ENCODE measurements at places on chromosomes 1 and 21. TPM values are rescaled to one million over a fixed set of nuclear protein-coding genes. Genes with fewer than 3 reads are reported as not detected.

GRCh38 chr1:233242827-233243483 lies 52.6 kb downstream of the PCNX2 start:
- no peak for DNase-seq

GRCh38 chr1:38308780-38309179 lies 262.2 kb upstream of the POU3F1 start:
- no peak for DNase-seq

DNA sequence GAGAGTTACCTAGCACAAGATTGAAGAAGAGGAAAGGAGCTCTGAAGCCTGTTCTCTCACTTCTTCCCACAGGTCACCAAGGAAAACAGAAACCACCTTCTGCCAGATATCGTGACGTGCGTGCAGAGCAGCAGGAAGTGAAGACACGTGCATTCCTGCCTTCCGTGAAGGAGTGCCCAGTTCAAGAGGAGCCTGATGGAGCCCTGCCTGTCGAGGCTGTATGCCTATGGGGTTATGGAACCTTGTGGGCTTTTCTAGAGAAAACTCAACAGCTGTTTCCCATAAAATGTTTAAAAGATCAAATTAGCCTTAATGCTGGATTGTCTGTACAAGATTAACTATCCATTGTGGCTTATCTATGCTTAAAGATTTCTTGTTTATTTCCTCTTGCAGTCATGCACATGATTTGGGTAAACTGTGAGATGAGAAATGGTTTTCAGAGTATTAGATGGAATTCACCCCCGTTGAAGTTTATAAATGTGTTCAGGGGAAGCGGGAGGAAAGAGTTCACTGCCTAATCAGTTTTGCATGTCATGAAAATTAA lies 27.8 kb downstream of the NTPCR start:
- DNase-seq = no peak

- no peak for DNase-seq
These were observed 128.3 kb downstream of the NOS1AP start for GRCh38 chr1:162197615-162198421.

Gene ANKRD65
- polyA plus RNA-seq = 10.9 TPM

- DNase-seq = no peak
These were observed 117.3 kb upstream of the PKN2 start for GRCh38 chr1:88566615-88567387.
